ENCODE measurements at places on chromosomes 5 and 9. TPM values are rescaled to one million over a fixed set of nuclear protein-coding genes. Genes with fewer than 3 reads are reported as not detected.

Gene PTPRD
- total RNA-seq = not detected

Gene TRPM6
- total RNA-seq = 0.05 TPM

Gene PLPP6
- 1.8 TPM for total RNA-seq

Gene ASPN
- not detected for total RNA-seq

Gene CMYA5
- total RNA-seq = 0.31 TPM

Gene SEMA4D
- 6.5 TPM for total RNA-seq

Gene SLCO4C1
- total RNA-seq = 0.90 TPM

Gene NUDT12
- total RNA-seq = 9.2 TPM

Gene OR2K2
- not detected for total RNA-seq

Gene C9orf153
- total RNA-seq = not detected

Gene CCNG1
- total RNA-seq = 117 TPM

Gene HK3
- total RNA-seq = not detected

- no peak for DNase-seq
These were observed 910 bp downstream of the ENG start for GRCh38 chr9:127853312-127854183.

DNA sequence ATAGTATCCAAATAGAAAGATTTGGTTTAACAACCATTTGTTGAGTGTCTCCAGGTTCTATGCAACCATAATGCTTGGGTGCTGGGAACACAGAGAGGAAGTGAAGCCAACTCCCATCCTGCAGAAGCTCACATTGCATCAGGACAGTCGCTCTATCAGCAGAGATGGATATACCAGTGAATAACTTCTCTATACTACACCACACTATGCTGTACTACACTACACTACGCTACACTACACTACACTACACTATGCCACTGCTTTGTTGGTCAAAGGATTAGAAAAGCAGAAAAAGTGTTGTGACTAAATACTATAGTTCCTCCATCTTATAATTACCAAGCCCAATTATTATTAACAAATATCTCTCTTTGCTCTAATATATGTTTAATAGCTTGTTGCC lies 89.2 kb upstream of the PRRC1 start:
- no peak for DNase-seq

DNA sequence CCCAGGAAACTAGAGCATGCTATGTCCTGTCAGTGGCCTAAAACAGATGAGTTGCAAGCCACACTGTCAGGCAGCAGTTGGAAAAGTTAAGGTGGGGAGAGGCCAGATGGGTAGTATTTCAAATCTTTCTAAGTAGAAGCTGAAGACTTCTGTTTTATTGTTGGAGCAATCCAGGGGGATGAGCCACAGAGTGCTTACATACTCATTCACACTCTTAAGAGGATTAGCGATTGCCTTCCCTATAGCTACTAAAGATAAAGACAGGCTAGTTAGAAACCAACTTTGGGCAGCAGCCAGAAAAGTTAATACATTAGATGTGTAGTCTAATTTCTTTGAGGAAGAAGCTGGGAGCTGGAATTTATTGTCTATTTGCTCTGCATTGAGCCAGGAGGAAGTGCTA lies 61.7 kb upstream of the ELAVL2 start:
- no peak for DNase-seq

- DNase-seq = no peak
These were observed 176.7 kb upstream of the DMAC1 start for GRCh38 chr9:7976167-7976755.

DNA sequence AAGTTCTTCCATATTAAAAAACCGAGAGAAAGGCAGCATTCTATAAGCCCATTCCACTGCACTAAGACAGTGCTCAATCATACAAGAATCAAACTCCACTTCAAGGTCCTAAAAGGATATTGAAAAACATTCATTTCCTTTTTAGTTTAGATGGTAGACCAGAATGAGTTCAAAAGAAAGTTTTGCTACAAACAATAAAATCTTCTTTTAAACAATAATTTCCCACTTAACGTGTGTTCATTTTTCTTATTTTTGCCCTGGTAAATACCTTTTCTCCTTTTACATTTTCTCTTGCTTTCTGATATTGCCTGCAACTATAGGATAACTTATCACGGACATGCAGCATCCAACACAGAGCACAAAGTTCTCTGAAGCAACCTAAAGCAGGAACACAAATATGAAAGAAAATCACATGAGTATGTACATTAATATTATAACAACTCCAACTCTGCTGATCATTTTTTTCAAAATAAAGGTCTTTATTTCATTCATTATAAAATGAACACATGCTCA lies 61.7 kb downstream of the CPLANE1 start:
- DNase-seq = no peak

- DNase-seq = no peak
These were observed 38.3 kb upstream of the TNFSF8 start for GRCh38 chr9:114968671-114969070.

DNA sequence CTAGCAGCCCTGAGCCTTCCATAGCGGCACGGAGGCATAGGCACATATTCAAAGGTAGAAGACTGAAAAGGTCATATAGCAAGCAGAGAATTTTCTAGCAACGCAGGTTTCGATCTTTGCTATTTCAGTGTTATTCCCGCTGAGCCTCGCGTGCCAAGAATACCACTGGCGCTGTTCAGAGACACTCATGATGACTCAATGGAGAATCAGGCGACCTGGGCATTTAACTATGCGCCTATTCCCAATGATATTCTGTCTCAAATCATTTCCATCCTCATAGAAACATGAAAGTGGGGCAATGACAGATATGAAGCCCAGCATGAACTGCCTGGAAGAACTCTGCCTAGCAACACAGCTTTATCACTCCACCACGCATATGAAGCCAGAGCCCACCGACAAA lies 59.9 kb downstream of the EFNA5 start:
- no peak for DNase-seq

GRCh38 chr5:38347896-38348295 lies 89.5 kb downstream of the EGFLAM start:
- DNase-seq = no peak

DNA sequence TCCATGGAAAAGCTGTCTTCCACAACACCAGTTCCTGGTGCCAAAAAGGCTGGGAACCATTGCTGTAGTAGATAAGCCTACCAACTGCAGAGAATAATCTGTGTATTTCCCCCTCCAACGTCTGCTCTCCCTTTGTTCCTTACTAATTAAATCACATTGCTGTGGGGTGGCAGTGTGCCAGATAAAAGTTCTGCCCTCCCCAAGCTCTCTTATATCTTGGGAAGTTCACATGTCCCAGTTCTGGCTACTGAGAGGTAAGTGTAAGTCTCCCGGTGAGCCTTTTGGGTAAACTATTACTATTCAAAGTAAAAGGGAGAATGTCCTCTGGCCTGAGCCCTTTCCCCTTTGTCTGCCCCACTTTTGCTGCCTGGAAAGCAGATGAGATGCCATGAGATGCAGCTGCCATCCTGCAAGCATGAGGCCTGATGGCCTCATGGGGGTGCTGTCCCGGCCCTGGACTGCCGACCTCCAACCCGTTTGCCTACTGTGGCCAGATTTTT lies 14.7 kb downstream of the ENC1 start:
- DNase-seq = no peak

GRCh38 chr5:138460032-138460693 lies 5.1 kb upstream of the EGR1 start:
- no peak for DNase-seq

- DNase-seq = no peak
These were observed 36.9 kb downstream of the ADAMTSL2 start for GRCh38 chr9:133571391-133571890.

DNA sequence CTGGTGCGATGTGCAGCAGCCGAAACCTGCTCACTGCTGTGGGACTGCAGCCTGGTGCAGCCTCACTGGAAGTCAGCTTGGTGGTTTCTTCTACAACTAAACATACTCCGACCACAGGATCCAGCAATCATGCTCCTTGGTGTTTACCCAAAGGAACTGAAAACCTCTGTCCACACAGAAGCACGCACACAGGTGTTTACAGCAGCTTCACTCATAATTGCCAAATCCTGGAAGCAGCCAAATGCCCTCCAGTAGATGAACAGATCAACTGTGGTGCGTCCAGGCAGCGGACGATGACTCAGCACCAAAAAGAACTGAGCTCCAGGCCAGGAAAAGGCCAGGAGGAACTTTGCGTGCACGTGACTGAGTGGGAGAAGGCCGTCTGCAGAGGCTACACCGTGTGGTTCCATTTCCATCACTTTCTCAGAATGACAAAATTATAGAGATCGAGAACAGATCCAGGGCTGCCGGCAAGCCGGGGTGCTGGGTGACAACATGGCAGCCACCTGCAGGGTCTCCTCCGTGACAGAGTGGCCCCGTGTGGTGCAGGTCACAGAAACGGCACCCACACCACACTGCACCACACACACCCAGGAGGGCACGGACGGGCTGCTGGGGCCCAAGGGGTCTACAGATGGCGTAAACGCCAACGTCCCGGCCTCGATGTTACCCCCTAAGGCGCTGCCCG lies 23.1 kb upstream of the NSMF start:
- DNase-seq = no peak

GRCh38 chr5:168372356-168372946 lies 81.0 kb downstream of the WWC1 start:
- DNase-seq = no peak

- DNase-seq = no peak
These were observed 134.0 kb downstream of the FOXD1 start for GRCh38 chr5:73314395-73315257.

DNA sequence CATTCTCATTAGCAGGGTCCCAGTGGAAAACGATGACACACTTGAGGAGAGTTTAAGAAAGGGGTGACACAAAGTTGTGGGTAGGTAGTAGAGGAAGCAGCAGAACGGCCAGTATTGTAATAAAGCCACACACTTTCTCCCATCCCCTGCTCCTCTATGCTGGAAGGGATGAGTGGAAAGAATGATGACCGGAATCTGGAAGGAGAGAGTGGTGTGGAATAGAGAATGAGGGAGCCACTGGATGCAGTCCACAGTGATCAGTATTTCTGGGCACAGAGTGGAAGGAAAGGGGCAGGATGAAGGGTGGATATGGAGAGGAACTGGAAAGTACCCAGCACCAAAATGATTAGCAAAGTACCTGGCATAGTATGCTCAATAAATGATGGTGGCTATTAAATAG lies 133.8 kb upstream of the DAB2 start:
- DNase-seq = no peak

DNA sequence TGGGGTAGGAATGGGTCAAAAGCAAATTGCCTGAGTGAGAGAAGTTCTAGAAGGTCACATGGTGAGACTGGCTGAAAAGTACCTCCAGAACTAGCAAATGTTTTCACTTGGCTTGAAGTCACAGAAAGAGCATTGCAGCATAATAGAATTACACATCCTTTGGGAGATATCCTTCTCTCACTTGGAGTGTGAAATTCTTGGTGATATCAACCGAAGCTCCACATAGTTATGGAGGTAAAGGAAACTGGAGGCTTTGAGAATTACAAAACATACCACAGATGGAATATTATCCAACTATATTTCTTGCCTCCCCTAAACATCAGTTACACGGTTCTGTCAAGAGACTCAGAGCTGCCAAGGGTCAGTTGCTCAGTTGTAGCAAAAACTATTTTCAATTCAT lies 182.4 kb downstream of the SEMA5A start:
- no peak for DNase-seq

GRCh38 chr9:134320868-134321471 lies 5.3 kb upstream of the RXRA start:
- no peak for DNase-seq

- DNase-seq = no peak
These were observed 65.6 kb downstream of the TLE4 start for GRCh38 chr9:79637177-79637925.

DNA sequence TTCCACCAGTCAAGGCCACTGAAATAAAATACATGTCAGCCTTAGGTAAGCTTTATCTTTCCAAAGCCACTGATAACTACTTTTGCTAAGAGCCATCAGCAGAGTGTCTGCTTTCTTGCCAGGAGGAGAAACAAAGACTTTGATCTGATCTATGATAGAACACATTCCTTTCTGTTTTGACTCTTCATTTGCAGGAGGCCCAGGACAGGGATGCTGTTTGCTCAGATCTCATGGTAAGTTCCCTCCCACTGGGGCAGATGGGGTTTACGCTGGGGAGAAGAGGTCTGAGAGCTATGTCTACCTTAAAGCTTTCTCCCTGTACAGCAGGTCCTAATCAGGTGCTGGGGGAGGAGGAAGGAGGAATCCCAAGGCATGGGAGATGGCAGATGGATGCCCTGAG lies 497.6 kb downstream of the NTRK2 start:
- no peak for DNase-seq

- DNase-seq = no peak
These were observed 117.4 kb downstream of the SMARCA2 start for GRCh38 chr9:2132484-2133082.

DNA sequence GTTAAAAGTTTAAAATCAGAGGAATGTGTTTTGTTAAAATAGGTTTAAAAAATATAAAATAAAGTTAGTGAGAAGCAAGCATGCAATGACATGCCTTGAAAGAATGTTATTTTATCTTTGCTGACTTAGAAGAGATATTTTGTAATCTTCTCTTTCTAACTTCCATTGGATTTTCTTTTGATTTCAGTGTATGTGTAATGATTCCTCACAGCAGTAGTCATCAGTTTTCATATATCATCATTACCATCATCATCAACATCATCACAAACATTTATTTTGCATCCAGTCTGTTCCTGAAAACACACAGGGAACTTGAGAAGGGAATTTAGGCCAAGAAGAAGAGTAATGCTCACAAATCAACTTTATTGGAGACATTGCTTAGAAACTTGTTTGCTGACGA lies 699.6 kb downstream of the TAF11L14 start:
- no peak for DNase-seq

GRCh38 chr5:55173687-55174230 lies 782 bp upstream of the CDC20B start:
- DNase-seq = no peak

DNA sequence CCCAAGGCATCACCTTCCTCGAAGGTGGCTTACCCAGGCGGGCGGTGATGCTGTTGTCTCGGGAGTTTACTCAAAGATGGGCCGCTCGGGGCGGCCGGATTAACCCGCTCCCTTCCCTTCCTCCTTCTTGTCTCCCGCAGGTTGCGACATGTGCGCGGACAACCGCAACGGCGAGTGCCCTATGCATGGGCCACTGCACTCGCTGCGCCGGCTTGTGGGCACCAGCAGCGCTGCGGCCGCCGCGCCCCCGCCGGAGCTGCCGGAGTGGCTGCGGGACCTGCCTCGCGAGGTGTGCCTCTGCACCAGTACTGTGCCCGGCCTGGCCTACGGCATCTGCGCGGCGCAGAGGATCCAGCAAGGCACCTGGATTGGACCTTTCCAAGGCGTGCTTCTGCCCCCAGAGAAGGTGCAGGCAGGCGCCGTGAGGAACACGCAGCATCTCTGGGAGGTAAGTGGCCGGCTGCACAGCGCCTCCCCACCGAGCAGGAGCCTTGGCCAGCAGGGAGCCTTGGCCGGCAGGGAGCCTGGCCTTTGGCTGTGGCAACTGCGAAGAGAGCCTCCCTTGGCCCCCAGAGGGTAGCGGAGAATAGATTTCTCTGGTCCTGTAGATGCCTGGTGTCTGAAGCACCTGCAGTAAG lies 10.6 kb downstream of the PRDM6 start:
- DNase-seq = no peak

- DNase-seq = no peak
These were observed 9.3 kb downstream of the STOM start for GRCh38 chr9:121360601-121361374.

Data from Panc1 (cell line).